ENCODE measurements at places on chromosomes 16 and 17. TPM values are rescaled to one million over a fixed set of nuclear protein-coding genes. Genes with fewer than 3 reads are reported as not detected.
A peak's percentile ranks its signal among the peaks of the same experiment; 100 is the strongest.

Gene PRR35
- not detected for total RNA-seq

DNA sequence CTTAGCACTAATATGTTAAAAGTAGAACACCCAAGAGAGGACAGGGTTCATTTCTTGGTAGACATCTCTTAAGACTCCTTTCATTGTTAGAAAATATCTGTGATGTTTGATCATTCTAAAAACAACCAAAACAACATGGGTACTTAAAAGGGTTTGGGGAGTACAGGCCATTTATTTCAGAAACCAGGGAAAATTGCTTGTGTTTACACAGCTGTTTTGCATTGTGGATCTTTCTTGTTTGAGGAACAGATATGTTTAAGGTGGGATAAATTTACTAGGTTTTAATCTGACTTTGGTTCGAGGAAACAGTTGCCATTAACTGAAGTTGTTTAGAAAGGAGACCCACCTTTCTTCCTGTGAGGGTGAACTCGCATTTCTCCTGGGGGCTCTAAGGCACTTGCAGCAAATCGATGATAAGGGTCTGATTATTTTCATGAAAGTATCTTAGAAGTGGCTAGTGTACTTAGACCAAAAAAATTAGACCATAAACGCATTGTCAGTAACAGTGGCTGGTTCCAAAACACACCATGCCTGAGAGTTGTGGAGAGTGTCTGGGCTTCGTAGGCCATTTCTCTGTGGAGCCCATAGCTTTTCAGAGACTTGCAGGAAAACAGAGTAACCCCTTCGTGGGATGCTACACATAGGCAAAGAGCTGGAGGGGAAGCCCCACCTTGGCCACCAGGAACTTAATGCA, 17.6 kb downstream of the CLUAP1 start:
- DNase-seq, result peak; percentile 2

Gene EEF2KMT
- total RNA-seq, result 7.8 TPM

- DNase-seq, result no peak
These were observed 38.9 kb downstream of the KANSL1 start for GRCh38 chr17:46154151-46154816.

- peak; percentile 71 for DNase-seq
These were observed 12.7 kb downstream of the SLC5A11 start for GRCh38 chr16:24858219-24859041.

- no peak for DNase-seq
These were observed 46.5 kb downstream of the IRX5 start for GRCh38 chr16:54977211-54977610.

GRCh38 chr17:32588135-32588534, 101.3 kb downstream of the CDK5R1 start:
- DNase-seq, result no peak

- DNase-seq, result no peak
These were observed 17.2 kb upstream of the TAT start for GRCh38 chr16:71594000-71594646.

DNA sequence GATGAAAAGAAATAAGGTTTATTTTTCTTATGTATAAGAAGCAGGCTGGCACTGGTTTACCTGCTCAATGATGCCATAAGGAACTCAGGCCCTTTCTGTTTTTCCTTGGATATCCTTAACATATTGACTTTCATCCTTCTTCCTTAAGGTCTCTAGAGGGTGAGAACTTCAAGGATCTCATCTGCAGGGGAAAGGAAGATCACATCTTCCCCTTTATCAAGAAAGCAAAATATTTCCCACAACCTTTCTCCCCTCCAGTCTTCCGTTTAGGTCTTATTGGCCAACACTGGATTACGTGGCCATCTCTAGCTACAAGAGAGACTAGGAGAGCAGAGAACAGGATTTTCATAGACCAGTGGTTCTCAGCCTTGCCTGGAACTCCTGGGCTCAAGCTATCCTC, 4.2 kb upstream of the TBX4 start:
- DNase-seq, result no peak

- no peak for DNase-seq
These were observed 166.9 kb downstream of the LGALS9B start for GRCh38 chr17:20300436-20300934.

DNA sequence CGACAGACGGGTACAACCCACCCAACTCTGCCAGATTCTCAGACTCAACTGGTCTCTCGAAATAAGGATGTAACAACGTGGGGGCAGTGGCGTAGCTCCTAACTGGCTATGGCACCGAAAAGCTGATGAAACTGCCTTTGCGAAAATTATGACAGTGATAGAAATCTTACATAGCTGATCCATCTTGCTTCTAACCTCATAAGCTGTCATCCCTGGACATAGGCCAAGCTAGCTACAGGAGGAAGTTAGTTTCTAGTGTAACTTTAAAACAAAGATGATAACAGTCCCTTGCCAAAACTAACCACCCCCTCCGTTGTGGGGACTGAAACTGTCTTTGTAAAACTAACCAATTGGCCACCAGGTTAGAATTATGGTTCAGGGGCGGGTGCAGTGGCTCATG, 220.1 kb downstream of the SLC39A11 start:
- DNase-seq, result no peak

GRCh38 chr16:20191566-20191965, 117.9 kb upstream of the GPR139 start:
- DNase-seq, result no peak

Gene CAPNS2
- 2.5 TPM for total RNA-seq

Gene LGALS9
- total RNA-seq, result 41.8 TPM

DNA sequence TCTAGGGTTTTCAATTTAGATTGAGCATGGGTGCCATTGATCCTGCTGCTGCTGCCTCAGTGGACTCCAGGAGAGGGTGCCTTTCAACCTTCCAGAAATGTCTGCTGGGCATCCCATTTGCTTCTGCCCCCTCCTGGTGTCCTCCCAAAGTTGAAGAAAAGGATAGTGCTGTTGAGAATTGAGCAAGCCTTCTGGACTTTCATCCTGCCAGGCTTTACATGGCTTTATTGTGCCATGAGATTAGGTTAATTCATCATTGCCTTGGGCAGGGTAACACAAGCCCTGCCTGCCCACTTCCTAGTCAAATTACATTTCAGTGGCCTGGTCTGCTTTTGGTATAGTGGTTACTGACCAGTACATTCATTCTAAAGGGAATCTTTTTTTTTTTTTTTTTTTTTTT, 17.9 kb upstream of the TANGO6 start:
- no peak for DNase-seq

Gene GLIS2
- total RNA-seq, result 39.4 TPM

Gene KRT40
- total RNA-seq, result not detected

Gene SYCE1L
- total RNA-seq, result 3.9 TPM

GRCh38 chr16:27381236-27381635, 20.7 kb upstream of the IL21R start:
- DNase-seq, result no peak

DNA sequence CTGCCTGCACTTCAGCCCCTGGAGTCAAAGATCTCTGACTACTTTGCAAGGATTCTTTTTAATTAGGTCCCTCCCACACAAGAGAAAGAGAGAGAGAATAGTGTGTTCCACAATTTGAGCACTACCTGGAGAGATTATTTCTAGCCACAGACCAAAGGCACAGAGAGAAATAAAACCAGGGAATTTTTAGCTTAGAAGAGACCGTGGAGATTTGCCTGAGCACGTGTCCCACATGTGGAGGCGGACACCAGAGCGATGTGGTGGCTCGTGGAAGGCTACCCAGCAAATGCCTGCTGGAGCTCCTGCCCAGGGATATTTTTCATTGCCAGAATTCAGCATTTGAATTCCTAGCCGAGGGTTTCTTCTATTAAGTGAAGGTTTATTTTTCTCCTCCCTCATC, 50.6 kb downstream of the MGAT5B start:
- DNase-seq, result no peak

GRCh38 chr16:6032438-6032837, 934.8 kb upstream of the EEF2KMT start:
- DNase-seq, result no peak

Gene THOC6
- 13.6 TPM for total RNA-seq
